Islet precursor cell (in vitro differentiated cells): ENCODE measurements at places on chromosomes 5 and 9.

DNA sequence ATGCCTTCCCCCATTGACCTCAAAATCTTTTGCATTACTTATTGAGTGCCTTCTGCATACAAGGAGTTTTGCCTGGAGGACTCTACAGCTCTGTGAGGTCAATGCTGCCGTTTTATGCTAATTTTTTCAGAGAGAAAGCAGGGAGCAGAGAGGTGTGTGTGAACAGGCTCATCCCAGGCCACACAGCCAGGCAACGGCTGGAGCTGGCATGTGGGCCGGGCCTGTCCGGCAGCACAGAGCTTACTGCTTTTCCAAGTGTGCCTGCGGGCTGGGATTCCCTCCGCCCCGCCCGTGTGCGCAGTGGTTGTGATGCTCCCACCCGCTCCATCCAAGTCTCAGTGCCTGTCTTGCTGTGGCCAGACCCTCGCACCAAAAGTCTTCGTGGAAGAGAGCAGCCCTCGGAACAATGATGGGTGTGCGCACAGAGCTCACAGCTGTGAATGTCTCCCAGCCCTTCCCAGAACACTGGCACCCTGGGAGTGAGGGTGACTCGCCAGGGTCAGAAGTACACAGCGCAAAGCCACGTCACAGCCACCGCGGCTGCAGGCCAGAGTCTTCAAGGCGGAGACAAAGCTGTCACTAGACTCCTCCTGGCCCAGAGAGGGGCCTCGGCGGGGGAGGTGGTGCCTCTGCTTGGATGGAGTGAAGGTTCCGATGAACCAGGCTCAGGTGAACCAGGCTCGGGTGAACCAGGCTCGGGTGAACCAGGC, 82.8 kb downstream of the COL5A1 start:
- DNase-seq = no peak

GRCh38 chr9:37295796-37296195, 126.7 kb upstream of the GRHPR start:
- DNase-seq = no peak

GRCh38 chr9:112556497-112557442, 70.1 kb downstream of the KIAA1958 start:
- DNase-seq = no peak

- no peak for DNase-seq
These were observed 308.1 kb downstream of the CTNND2 start for GRCh38 chr5:11596185-11596584.

GRCh38 chr5:13350767-13351166, 593.7 kb downstream of the DNAH5 start:
- DNase-seq = no peak

DNA sequence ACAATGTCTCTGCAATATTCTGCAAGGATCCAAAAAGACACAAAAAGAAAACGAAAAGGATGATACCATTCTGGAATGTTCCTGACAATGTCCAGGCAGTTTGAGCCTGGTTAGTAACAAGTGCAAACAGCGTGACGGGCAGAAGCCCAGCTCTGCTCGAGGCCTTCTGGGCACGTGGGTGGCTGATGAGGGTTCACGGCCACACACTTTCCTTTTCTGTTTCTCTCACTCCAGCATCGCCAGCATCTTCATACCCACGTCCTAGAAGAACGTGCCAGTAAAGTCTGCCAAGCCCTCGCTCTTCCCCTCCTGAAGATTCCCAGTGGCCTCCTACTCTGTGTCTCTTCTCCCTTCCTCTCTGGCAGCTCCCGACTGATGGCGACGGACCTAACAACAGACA, 36.7 kb downstream of the COL23A1 start:
- DNase-seq = no peak

DNA sequence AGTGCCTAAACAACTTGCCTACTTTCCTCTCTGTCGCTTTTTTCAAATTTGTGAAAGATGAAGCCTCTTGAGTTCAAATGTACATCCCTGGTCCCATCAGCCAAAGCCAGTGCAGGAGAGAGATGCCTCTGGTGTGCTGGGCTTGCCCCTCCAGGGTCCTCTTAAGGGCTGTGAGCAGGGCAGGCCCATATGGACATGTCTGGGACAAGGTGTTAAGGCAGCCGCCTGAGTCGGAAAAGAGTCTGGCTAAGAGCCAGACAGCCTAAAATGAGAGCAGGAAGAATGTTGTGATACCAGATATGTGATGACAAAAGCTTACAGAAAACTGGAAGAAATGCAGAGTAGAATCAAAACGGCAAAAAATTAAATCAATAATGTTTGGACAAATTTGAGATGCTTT, 72.5 kb downstream of the APTX start:
- no peak for DNase-seq
